ENCODE measurements at places on chromosomes 5 and 9.

DNA sequence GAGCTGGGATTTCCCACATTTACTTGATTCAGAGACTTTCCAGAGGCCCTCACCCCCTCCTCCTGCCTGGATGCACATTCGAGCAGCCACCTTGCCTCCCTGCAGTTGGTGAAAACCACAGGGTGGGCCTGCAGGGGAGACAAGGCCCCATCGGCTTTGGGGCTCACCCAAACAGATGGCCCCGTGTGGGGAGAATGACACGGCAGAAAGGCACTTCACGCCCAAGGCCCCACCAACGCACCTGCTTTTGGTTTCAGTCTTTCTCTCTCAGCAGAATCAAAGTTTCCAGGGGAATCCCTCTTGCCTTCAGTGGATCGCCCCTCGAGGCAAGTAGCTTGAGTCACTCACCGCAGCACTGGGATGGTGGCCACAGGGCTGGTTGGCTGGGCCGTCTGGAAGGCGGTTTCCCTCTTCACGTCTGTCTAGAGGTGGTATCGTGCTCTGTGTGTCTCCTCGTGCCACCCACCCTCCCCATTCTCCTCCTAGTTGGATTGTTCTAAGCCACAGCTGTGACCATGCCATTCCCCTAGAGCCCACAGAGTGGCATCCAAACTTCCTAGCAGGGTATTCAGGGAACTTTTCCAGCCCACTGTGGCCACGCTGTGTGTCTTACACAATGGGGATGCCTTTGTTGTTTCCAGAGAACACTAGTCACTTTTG, 31.8 kb downstream of the SEC61B start:
- DNase-seq: peak; percentile 66

- DNase-seq: no peak
Observed at GRCh38 chr5:122297587-122298298, 14.3 kb upstream of the SNCAIP start.

- no peak for DNase-seq
Observed at GRCh38 chr5:82806513-82806912, 270.7 kb downstream of the TMEM167A start.

DNA sequence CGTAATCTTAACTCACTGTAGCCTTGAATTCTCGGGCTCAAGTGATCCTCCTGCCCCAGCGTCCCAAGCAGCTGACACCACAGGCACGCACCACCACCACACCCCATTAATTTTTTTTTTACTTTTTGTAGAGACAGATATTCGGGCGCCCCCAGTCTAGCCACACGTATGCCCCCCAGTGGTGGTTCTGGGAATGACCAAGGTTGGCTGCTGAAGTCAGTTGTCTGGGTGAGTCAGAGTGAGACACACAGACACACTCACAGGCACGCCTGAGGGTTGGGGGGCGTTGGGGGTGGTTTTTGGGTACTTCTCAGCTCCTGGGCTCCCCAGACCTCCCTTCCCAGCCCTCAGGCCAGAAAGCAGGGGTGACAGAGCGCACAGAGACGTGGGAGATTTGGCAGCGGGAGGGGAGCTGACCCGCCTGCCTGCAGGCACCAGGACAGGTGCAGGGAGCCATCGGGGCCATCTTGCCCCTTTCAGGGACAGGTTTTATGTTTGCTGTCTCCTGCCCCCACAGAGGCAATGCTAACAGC, 4.2 kb upstream of the ENTPD8 start:
- DNase-seq: peak; percentile 89

GRCh38 chr9:77014597-77015263, 4.7 kb upstream of the FOXB2 start:
- no peak for DNase-seq

Data from activated CD8-positive, alpha-beta memory T cell treated with anti-CD3 and anti-CD28 coated beads, Interleukin-2, amount 50 U/mL, for 4 hours (primary cell).